Activated CD4-positive, CD25-positive, alpha-beta regulatory T cell treated with anti-CD3 and anti-CD28 coated beads, Interleukin-2, amount 50 U/mL, for 24 hours (primary cell): ENCODE measurements at places on chromosomes 2 and 18.
A peak's percentile ranks its signal among the peaks of the same experiment; 100 is the strongest.

DNA sequence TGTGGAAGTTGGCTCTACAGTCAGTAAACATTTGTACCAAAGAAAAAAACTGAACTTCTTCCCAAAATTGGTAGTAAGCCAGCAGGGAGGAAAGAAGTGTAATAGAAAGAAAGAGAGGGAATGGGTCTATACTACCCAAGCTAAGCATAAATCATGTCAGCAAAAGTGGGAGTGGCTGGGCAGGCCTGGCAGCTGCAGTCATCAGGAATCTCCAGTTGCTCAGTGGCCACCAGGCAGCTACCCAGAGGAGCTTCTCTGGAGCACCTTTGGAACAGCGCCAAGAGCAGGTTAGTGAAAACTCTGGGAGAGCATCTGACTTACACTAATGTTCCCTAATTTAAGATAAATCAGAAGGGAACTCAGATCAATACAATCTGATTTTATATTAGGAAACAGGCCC lies 14.3 kb downstream of the FRZB start:
- ATAC-seq, result no peak

GRCh38 chr2:213233438-213234330 lies 50.6 kb upstream of the SPAG16 start:
- ATAC-seq, result no peak

DNA sequence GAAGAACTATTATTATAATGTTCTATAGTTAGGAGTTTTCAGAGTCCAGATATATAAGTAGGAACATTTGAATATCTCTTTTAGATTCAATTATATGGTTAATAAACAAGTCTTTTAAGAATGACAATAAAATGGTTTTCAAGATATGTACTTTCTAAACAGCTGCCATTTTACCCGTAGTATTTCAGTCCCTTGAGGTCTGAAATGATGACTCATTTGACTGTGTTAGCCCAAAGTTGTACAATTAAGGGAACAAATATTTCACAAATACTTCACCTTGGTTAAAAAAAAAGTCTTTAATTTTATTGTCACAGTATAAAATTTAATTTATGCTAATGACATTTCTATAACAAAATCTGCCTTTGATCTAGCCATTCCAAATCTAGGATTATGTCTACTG lies 91.6 kb upstream of the TANK start:
- peak; percentile 28 for ATAC-seq

GRCh38 chr2:186455613-186456012 lies 30.4 kb upstream of the ZC3H15 start:
- no peak for ATAC-seq

GRCh38 chr2:3169106-3169870 lies 208.3 kb downstream of the EIPR1 start:
- no peak for ATAC-seq

DNA sequence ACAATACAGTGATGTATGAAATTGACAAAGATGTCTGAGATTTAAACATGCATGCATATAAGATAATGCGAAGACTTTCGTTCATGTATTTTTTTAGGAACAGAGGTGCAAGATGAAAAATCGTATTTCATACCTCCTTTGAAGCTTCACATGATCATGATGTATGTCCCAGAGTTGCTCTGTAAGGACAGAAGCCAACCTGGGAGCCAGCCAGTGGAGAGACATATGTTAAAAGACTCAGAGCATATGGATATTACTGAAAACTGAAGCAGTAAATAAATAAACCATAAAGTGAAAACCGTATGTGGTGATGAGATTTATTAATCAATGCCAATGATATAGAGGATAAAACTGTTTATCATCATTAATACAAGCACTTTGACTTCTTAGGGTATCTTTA lies 424.4 kb upstream of the NETO1 start:
- no peak for ATAC-seq

DNA sequence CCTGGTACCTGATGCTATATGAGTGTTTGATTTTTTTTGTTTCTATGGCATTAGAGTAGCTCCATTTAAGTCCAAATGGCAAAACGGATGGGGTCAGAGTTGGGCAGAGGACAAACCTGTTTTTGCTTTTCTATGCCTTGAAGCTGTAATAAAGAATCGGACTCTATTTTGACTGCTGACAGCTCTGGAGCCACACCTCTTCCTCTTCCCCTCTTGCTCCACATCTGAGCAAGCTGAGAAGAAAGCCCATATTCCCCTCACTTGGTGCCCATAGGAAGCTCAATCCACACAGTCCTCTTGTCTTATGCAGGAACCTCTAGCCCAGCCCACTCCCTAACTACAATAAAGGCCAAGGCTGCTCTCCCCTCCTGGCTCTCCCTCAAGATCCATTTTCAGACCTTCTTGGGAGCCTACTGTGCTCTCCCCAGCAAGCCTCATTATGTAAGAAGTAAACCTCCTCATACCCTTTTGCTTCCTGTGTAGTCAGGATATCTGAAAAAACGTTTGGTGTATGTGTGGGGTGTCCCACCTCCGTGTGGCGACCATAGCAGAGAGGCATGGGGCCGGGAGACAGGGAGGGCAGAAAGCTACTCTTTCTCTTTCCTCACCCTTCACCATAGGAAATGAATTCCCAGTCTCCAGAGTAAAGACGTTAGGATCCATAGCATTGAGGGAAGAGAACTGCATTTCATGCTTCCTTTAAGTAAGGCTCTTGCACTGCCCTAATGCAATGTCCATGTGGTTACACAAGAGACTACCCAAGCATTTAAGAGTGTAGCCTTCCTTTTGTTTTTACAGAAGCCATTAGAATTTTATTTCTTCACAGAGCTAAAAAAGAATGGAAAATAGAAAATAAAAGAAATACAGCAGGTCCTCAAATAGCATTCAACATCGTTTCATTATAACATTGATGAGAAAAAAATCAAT lies 41.9 kb upstream of the RAPGEF4 start:
- no peak for ATAC-seq

- ATAC-seq, result no peak
Observed at GRCh38 chr2:215437614-215438013, 1.7 kb upstream of the FN1 start.

DNA sequence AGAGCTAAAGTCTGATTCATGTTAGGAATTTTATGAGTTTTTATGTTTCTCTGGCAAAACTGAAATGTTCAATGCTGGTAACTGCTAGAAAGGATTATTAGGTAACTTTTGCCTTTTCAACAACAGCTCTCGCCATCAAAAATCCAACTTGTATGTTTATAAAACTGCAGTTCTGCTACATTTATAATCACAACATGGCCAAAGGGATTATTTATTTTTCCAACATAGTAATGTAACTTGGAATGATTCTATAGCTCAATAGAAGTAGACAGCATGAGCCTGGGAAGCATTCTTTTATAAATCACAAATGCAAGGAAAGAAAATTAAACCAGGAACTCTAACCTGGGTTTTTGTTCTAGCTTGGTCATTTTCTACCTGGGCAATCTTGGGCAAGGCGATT lies 470.9 kb downstream of the TGIF1 start:
- no peak for ATAC-seq

- ATAC-seq, result no peak
Observed at GRCh38 chr2:44324971-44325426, 36.3 kb downstream of the PREPL start.

DNA sequence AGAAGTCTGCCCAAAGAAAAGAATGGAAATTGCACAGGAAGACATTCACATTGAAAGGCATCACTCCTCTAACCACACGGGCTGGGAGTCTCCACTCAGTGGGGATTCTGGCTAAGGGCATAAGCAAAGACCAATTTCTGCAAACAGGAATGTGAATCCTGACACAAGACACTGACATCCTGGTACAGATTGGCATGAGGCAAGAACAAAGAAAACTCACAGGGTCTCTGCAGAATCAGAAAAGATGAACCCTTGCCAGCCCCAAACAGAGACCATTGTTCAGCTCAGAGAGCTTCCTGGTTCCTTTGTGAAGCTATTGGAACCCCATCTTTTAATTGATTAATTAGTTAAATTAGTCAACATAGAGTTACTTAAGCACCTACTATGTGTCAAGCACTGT lies 82.3 kb downstream of the UPP2 start:
- no peak for ATAC-seq

GRCh38 chr2:113078350-113078839 lies 10.6 kb downstream of the IL1F10 start:
- no peak for ATAC-seq

GRCh38 chr2:173741759-173742158 lies 223.4 kb downstream of the SP3 start:
- ATAC-seq, result no peak

DNA sequence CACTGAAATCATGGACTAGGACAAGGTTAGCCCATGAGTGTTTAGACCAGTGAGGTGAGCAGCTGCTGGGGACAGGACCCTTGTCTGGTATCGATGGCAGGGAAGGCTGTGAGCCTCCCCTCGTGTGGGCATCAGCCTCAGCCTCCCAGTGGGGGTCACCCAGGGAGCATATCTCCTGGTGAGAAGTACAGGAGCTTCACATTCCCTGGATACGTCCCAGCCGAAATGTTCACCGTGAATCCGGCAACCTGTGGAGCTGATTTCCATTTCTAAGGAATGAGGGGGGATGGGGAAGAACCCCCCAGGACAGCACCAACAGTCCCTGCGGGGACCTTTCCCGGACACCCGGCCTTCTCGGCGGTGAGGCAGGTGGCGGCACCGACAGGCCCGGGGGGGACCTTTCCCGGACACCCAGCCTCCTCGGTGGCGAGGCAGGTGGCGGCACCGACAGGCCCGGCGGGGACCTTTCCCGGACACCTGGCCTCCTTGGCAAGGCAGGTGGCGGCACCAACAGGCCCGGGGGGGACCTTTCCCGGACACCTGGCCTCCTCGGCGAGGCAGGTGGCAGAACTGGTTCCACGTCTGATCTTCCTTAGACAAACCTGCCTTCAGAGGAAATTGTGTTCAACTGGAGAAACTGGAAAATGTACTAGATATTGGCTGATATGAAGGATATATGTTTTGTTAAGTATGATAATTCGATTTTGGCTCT lies 21.2 kb downstream of the RTP5 start:
- no peak for ATAC-seq

DNA sequence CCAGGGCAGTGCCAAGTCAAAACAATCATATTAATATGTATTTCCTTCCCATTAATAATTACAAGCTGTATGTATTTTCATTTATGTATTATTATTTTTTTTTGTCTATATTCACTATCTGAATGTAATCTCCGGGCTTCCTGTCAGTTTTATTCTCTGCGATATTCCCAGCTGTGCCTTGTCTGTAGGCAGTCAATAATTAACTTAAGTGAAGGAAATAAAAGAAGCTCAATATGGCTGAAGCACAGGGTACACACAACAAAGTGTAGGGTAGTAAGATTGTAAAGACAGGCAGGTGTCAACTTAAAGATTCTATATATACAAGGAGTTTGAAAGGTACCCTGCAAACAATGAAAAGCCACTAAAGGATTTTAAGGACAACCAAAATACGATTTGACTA lies 122.9 kb downstream of the ROCK1 start:
- ATAC-seq, result no peak

GRCh38 chr18:54209471-54210180 lies 14.8 kb downstream of the MBD2 start:
- peak; percentile 88 for ATAC-seq

GRCh38 chr2:24743924-24744323 lies 49.3 kb downstream of the PTRHD1 start:
- ATAC-seq, result no peak

- no peak for ATAC-seq
Observed at GRCh38 chr18:5097116-5097703, 99.8 kb downstream of the AKAIN1 start.

- ATAC-seq, result peak; percentile 98
Observed at GRCh38 chr2:172253190-172254052, 150.7 kb upstream of the DLX2 start.

GRCh38 chr2:19710230-19710629 lies 191.6 kb downstream of the TTC32 start:
- no peak for ATAC-seq

GRCh38 chr2:236341067-236341466 lies 76.9 kb upstream of the ASB18 start:
- ATAC-seq, result no peak
